ENCODE measurements at places on chromosomes 6 and 20. TPM values are rescaled to one million over a fixed set of nuclear protein-coding genes. Genes with fewer than 3 reads are reported as not detected.

DNA sequence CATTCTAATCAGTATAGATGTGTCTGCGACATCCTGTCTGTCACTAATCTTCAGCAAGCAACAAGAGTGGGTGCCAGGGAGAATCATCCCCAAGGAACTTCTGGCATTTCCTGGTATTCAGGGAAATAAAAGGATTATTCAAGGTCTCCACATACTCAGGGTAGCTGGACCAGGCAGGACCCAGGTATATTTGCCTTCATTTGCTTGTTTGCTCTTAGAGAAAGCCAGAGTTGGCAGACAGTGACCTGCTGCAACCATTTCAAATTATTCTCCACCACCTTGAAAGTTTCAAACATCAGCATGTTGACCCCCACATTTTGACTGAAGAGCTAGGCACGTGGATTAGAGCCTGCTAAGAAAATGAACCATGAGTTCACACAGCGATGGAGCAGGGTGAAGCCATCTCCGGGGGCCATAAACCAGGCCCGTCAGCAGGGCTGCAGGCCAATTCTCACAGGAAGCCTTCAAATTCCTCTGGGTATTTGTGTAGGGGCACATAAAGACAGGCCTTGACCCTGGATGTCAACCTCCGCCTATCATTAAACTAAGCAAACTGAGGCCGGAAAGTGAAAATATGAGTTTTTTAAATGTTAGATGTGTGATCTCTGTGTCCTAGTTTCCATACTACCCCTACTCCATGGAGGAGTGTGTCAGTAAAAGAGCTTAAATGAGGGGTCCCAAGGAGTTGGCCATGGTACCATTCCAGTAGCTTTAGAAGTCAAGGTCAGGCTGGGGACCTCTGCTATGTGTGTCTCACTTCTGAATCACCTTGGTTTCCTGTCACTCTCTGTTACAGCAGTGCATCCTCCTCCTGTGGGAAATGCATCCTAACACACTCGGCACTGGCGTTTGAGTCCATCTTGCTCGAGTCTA, 32.9 kb downstream of the TRAM2 start:
- peak; percentile 40 for DNase-seq

- no peak for DNase-seq
Measured at GRCh38 chr20:60209048-60209447, 250.8 kb downstream of the CDH26 start.

DNA sequence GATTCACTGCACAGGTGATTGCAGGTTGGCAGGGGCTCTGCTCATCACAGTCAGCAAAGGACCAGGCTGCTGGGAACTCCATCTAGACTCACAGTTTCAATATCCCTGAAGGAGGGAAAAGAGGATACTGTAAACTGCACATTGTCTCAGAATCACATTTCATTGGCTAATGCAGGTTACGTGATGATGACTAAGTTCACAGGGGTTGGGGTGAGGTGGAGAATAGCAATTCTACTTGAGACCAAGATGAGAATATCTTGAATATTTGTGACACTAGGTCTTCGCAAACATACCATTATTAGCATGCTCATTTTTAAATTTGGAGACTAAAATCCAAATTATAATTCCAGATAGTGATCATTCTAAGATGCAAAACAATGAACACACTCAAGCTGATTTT, 208.5 kb upstream of the CITED2 start:
- DNase-seq, result no peak

DNA sequence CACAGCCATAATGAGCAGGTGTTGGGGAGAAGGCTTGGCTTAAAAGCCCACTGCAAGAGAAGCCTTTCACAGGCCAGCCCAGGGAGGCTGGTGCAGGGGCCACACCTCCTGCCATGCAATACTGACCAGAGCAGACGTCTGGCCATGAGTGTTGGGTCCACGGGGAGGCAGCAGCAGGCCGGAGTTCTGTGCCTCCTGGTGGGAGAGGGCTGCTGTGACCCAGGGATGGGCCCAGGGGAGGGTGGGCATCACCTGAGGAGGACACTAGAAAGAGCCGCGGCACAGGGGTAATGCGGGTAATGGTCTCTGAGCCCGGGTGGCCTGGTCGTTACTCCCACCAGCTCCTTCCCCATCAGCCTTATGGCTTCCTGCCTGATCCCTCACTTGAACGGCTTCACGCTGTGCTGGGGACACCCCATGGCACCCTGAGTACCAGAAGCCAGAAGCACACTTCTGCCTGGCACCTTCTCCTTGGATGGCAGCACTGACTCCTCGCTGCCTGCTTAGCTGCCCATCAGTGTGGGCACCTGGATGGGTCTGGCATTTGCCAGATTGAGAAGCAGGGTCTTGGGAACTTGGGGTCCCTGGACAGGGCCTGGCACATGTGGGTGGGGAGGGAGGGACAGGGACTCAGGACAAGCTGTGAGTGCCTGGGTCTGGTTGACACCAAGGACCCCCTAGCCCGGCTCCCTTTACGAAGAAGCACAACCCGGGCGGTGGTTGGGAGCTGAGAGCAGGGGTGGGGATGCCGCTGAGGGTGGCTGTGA, 108.8 kb downstream of the ASXL1 start:
- DNase-seq, result no peak

The COL9A1 gene
- 0.40 TPM for total RNA-seq

The TNXB gene
- 56.9 TPM for total RNA-seq

DNA sequence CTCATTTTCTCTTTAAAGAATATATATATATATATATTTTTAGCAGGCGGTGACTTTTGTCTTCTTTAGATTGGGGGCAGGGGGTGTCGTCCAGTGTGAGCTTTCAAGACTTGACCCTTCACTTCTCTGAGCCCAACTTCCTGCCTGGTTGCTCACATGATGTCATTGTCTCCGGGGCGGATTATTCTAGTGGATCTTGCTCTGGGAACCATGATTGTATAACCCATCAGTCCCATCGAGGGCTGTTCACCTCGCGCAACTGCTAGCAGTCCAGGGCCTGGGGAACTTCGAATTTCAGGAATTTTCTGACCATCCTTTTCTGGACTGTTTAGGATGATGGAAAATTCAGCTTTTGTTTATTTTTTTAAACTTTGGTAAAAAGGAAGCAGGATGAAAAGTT, 1.0 kb downstream of the IGF2R start:
- peak; percentile 74 for DNase-seq

DNA sequence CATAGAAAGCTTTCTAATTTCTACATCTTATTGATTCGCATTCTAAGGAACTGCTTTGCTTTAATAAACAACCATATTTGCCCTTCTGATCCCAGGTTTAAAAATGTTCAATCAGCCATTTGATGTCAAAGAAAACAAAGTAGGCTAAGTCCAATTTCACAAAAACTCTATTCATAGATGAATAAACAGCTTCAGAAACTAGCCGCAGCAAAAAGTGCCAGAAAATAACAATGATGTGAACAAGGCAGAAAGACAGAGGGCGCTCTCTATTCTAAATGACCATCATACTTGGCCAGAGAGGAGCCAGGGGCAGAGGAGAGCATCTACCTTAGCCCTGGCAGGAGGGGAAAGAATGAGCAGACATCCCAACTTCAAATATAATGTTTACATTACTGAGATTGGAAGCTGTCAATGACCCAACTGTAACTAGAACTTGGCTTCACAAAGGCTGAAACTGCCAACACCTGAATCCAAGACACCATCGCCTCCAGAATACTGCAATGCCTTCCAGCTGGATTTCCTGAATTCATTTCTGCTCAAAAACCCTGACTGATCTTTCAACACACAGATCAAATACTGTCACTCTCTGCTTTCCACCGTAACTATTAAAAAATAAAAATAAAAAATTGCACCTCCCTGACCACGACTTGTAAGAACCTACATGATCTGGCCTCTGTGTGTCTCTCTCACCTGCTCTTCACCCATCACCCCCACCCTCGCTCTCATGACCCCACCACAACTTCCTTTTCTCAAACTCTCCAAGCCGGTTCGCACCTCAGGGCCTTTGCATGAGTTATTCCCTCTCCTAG, 9.5 kb downstream of the CNKSR3 start:
- no peak for DNase-seq

- no peak for DNase-seq
Measured at GRCh38 chr6:6315660-6316059, 4.8 kb downstream of the F13A1 start.

GRCh38 chr6:14682812-14683211, 563.1 kb upstream of the JARID2 start:
- DNase-seq, result no peak

The ARMC2 gene
- 13.1 TPM for total RNA-seq

GRCh38 chr6:169253337-169254238, at the start of gene THBS2:
THBS2 (minus strand) TSS chr6:169253846; CDS start chr6:169250784, 3,062 bp downstream.
- no peak for DNase-seq

GRCh38 chr6:105619971-105620741, 217.3 kb upstream of the PREP start:
- DNase-seq, result no peak

The ESR1 gene
- total RNA-seq, result 1.2 TPM

DNA sequence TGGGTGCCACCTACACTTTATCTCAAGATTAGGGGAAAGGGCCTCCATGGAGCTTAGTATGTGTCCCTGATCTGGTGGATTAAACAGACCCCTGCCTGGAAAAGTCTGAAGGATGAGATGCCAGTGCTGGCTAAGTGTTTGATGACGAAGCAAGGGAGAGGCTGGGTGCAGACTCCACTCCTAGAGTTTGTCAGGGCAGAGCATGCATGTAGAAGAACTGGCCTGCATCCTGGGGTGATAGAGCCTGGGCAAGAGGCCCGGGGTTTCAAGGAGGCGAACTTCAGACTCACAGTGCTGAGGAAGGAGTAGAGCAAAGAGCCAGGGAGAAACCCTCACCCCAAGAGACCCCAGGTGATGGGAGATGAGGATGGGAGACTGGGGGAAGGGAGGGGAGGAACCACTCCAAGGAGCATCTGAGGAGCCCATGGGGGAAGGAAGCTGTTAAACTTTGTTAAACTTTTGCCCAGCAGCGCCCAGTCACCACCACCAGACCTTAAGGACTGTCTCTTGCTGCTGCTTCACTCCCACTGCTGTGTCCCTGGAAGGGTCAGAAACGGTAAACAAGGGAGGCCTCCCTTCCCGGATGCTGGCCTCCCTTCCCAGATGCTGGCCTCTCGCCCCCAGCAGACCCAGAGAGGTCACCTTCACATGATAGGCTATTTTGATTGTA, 61.6 kb downstream of the RPRD1B start:
- DNase-seq, result peak; percentile 5

DNA sequence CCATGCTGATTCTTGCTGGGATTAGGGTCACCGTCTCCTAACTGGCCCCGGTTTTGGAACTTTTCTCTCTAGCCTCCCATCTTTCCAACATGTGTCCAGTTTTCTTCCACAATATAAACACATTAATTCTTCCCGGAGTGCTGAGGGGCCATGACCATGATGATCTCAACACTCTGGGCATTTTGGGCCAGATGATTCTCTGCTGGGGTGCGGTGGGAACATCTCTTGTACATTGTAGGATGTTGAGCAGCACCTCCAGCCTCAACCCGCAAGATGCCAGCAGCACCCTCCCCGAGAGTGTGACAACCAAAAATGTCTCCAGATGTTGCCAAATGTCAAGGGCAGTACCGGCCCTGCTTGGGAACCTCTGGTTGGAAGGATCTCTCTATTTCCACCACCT, 164.8 kb downstream of the TFAP2C start:
- DNase-seq, result no peak

DNA sequence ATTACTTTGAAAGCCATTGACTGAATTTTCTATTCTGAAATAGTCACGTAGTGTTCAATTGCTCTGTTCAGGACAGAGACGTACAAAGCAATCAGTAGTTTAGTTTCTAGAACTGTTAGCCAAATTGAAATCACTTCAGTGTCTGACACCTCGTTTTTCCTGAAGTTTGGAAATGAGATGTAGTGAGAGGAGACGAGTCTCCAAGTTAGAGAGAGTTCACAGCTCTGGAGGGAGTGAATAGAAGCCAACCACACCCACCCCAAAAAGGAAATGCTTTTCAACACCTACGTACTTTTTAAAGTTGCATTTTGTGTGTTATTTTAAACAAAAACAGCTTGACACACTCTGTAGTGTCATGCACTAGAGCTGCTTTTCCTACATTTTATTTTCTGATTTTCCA, 296.0 kb downstream of the ADGRG6 start:
- DNase-seq, result no peak

DNA sequence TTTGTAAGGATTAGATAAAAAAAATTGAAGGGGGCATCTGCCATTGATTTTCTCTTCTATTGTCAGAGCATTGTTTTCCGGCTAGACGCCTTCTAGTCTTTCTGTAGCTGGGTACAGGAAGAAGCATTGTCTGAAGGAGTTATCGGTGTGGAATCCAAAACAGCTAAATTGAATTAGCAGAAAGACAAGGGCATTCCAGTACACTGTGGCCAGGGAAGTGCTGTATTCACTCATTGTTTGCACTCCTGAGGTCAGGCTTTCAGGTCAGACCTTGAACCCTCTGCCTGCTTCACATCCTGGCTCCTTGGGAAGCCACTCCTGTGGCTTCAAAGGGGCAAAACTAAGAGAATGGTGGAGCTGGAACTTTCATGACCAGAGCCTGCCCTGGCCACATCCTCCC, 81.1 kb upstream of the SNAP25 start:
- no peak for DNase-seq

The TUBB2A gene
- 28.9 TPM for total RNA-seq

The RIMS1 gene
- total RNA-seq, result not detected

DNA sequence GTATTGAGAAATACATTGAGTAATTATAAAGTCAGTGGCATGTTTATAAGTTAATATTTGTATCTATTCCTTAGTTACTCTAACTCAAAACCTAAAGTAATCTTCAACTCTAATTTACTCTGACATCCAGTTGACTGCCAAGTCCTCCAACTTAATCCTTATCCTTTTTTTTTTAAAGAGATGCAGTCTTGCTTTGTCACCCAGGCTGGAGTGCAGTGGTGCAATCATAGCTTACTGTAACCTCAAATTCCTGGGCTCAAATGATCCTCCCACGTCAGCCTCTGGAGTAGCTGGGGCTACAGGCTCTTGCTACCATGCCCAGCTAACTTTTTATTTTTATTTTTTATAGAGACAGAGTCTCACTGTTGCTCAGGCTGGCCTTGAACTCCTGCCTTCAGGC, 24.4 kb downstream of the PTPN1 start:
- DNase-seq, result no peak

DNA sequence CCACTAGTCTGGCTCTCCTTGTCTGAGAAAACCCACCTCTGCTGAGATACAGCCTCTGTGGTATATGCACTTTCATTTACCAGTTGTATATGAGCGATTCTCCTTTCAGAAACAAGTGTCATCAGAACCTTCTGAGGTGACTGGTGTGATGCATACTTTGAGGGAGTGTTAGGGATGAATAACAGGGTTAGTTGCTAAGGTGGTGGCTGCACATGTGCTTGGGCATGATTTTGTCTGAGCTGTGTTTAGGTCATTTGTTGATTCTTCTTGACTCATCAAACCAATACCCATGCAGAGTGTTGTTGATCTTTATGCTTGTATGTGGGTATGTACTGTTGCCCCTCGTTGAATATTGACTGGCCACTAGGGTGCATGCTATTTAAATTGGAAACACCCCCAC, 25.7 kb downstream of the DTD1 start:
- DNase-seq, result no peak

- no peak for DNase-seq
Measured at GRCh38 chr20:41344477-41344876, 3.9 kb downstream of the LPIN3 start.

DNA sequence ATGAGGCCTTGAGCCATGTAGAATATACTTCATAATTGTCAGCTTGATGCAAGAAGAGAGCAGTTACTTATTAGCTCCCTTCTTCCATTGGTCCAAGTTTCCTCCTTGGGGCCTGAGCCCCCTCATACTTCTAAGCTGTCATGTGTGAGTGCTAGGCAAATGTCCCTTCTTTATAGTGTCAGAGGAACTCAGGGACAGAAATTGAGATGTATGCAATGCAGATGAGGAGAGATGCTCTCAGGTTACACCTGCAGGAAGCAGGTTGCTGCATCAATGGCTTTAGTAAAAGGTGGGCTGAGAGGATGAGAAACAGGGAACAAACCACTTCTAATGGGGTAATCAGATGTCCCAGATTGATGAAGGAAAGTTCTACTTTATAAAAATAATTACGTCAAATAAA, 6.7 kb upstream of the PDSS2 start:
- no peak for DNase-seq
